ENCODE measurements at places on chromosomes 6 and 20.

DNA sequence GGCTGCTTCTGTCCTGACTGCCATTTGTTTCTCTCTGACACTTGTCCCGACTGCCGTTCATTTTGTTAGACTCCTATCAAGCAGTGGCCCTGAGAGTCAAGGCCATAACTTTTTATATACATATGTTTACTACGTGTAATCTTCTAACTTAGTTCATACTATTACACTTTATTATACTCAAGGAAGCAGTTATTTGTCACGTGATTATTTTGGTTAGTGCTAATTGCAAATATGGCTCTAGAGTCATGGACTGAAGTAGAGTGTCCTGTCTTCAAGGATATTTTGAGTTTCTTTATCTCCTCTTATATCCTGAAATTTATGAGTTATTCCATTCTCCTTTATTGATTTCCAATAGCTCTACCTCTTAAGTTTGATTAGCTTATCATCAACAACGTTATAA is 294.2 kb upstream of the RNF217 start:
- no peak for DNase-seq

GRCh38 chr6:150068720-150069648 is at the start of gene ULBP3:
ULBP3 (minus strand) TSS chr6:150069121; CDS start chr6:150069066, 55 bp downstream.
- peak; percentile 65 for DNase-seq

DNA sequence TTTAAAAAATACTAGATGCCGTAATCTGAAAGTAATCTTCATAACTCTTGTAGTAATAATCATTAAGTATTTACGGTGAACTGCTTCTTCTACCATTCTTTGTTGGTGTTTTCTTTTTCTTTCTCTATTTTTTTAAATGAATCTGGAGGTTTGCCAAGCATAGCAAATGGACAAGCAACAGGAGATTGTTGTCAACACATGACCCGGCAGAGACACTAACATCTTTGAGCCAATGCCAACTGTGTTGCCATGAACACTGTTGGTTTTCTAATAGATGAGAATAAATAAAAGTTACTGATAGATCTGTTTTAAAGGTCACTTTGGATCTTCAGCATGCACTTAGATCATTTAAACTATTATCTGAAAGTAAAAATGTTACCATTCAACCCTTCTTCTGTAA is 523.6 kb upstream of the EYS start:
- no peak for DNase-seq

GRCh38 chr6:32152769-32153563 is 975 bp upstream of the PPT2 start:
- DNase-seq: no peak

DNA sequence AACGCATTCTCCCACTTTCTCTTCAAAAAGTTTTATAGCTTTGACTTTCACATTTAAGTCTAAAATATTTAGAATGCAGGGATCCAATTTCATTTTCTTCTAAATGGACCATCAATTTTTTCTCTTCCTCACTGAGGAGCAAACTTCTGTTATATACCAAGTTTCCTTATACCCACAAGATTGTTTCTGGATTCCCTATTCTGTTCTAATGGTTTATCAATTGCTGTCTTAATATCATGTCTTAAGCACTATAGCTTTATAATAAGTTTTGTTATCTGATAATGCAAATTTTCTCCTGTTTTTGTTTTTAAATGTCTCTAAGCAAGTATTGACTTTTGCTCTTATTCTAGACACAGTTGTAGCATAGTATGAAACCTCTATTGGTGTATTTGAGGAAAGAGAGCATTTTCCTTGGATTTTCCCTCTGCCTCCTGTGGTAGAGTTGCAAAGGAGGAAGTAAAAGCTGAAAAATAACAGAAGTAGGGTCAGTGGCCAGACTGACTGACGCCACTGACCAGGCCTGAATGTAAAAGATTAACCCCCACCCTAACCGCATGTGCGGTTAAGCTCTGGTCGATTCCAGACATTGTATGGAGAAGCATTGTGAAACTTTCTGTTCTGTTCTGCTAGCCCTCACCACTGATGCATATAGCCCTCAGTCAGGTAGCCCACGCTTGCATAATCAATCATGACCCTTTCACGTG is 40.3 kb downstream of the GPX5 start:
- no peak for DNase-seq

GRCh38 chr20:62812181-62812906 is 4.5 kb upstream of the COL9A3 start:
- no peak for DNase-seq

GRCh38 chr20:44336725-44337380 is at the start of gene R3HDML:
R3HDML (plus strand) TSS chr20:44337043; CDS start chr20:44337158, 115 bp downstream.
- DNase-seq: no peak

- DNase-seq: peak; percentile 33
Measured at GRCh38 chr20:17533396-17533795, 2.2 kb upstream of the BFSP1 start.

DNA sequence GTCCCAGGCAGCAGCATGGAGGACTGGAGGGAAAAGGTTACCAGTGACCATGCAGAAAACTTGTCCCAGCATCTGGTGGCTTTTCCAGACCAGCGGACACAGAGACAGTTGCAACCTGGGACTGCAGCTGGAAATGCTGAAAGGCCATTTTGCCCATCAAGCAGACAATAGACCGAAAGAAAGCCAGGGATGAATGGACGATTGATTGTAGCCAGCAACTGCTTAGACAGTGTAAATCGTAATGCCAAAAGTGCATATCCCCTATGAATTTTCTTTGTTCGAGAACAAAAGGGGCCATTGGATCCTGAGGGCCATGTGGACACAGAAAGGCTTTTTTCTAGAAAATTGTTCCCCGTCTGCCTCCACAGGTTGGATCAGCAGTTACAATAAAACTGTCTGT is 115.7 kb downstream of the MBOAT1 start:
- peak; percentile 38 for DNase-seq

- no peak for DNase-seq
Measured at GRCh38 chr6:169738976-169739529, 12.3 kb downstream of the DYNLT2 start.

DNA sequence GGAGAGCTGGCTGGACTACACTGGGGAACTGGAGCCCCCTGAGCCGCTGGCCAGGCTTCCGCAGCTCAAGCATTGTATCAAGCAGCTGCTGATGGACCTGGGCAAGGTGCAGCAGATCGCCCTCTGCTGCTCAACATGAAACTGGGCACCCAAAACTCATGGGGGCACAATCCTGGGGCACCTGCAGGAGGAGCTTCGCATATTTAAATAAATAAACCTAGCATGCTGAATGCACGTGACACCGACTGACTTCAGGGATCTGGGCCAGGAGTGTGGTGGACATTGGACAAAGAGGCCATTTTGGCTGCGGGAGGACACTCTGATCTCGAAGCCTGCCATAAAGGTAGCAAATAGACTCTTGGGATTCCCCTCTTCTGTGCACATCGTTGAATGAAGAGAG is 6.8 kb downstream of the SCAND1 start:
- DNase-seq: no peak

DNA sequence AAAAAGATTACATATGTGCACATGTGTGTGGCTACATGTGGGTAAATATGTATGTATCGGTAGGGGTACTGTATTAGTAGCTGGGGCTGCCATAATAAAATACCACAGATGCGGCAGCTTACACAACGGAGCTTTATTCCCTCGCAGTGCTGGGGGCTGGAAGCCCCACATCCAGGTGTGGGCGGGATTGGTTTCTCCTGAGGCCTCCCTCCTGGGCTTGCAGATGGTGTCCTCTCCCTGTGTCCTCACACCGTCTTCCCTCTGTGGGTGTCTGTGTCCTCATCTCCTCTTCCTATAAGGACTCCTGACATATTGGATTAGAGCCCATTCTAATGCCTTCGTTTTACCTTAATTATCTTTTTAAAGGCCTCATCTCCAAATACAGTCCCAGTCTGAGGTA is 97.7 kb downstream of the LY86 start:
- DNase-seq: no peak

- no peak for DNase-seq
Measured at GRCh38 chr6:168908166-168908565, 345.5 kb downstream of the THBS2 start.

DNA sequence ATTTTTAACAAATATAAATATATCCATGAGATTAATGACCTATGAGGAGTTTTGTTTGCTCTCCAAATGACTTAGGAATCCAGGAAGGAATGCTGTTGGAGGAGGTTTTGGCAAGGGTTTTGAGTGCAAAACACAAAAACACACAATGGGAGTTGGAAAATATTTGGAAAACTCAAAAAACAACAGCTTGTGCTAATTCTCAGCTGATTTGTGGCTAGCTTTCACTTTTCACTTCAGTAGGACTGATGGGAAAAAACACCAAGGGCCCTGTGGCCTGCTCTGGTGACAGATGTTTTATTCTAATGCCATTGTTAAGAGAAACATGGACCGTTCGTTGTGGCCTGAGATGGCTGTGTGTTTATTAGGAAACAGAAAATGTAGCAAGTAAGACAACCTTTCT is 113.9 kb downstream of the ALDH8A1 start:
- DNase-seq: no peak

DNA sequence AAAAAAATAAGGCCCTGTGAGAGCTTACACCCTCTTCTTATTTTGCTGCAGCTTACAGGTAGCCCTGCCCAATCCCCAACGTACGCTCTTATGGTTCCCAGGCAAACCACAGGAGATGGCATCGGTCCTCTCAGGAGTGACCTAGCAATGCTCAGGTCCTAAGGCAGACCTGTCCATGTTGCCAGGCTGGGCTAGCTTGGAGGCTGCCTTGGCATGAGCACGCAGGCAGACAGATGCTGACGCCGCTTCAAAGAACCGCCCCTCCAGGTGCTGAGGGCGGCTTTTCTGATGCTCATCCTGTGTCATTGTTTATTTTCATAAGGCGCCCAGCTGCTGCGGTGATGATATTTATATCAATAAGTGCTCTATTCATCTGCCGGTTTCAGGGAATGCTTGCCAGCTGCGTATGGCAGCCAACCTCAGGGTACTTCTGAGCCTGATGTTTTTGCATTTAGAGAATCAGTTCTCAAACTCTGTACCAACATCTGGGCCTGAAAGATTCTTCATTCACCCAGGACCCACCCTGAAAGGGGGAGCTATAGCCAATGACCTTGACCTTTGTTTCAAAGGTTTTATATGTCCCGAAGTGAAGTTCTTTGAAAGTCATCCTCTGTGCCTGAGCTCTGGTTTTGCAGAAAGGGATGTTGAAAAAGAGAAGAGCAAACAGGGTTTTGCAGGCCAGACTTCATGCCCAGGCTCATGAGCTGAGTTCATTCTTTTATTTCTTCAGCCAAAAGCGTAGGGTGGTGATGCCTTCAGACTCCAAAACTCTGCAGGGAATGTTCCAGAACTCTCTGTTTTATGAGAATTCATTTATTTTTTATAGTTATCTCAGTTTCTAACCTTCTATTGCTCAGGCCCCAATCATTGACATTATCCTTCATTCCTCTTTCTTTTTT is 475.6 kb upstream of the CHD6 start:
- no peak for DNase-seq

GRCh38 chr20:57544838-57545564 is 15.9 kb upstream of the PCK1 start:
- no peak for DNase-seq

- no peak for DNase-seq
Measured at GRCh38 chr6:95923518-95923917, 92.3 kb upstream of the FUT9 start.

- no peak for DNase-seq
Measured at GRCh38 chr6:63352544-63353285, 32.9 kb upstream of the LGSN start.

- DNase-seq: no peak
Measured at GRCh38 chr6:22432060-22432459, 135.2 kb upstream of the PRL start.

- DNase-seq: peak; percentile 49
Measured at GRCh38 chr6:13395272-13396237, 67.2 kb upstream of the TBC1D7 start.

DNA sequence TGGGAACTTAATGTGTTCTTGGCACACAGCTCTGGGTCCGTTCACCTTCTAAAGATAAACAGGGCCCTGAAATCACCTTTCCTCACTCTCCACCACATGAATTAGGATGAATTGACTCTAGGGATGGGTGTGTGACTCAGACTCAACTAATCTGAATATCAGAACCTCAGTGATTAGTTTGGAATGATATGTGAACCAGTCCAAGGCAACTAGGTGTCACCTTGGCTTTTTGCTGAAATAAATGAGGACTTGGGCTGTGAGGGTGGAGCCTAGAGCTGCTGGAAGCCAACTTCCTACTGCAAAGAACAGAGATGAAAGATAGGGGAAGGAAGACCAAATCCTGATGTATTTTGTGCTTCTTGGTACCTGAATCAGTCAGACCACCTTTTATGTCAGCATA is 132.0 kb upstream of the RNF24 start:
- no peak for DNase-seq

DNA sequence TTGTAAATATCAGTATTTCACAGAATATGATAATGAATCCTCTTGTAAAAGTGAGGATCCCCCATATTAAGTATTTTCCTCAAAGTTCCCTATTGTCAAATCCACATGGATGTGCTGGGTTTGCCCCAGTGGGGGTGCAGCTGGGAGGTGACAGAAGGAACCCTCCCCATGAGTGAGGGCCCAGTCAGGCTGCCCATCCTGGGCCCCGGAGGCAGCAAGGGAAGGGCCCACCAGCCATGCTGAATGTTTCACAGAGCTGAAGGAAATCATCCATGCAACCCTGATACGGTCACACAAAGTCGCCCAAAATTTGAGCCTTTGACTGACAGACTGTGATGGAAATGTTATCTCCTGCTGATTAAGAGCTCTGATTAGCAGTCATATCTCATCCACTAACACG is 39.7 kb downstream of the FRMD1 start:
- no peak for DNase-seq

- DNase-seq: no peak
Measured at GRCh38 chr20:41147767-41148191, 10.4 kb downstream of the PLCG1 start.

GRCh38 chr6:140090871-140091270 is 716.4 kb upstream of the CITED2 start:
- DNase-seq: no peak

DNA sequence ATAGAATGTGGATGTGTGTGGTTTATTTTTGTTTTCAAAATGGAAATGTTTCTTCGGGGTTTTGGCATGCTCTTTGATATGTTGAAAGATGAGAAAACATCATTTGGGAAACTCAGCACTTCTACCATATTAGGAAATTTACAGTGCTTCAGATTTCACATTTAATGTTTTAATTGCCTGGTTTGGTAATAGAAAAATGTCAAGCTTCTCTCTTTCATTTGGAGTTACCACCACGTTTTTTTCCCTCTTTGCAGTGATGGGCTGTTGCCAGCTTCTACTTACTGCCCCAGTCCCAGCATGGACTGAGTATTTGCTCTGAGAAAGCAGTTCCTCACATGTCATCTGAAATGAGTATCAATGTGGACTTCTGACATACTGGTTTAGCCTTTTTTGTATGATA is 267.7 kb downstream of the PRL start:
- no peak for DNase-seq
